ENCODE measurements at places on chromosomes 5 and 9.
A peak's percentile ranks its signal among the peaks of the same experiment; 100 is the strongest.

- peak; percentile 8 for DNase-seq
Measured at GRCh38 chr5:179355976-179356974, 11.0 kb upstream of the ADAMTS2 start.

DNA sequence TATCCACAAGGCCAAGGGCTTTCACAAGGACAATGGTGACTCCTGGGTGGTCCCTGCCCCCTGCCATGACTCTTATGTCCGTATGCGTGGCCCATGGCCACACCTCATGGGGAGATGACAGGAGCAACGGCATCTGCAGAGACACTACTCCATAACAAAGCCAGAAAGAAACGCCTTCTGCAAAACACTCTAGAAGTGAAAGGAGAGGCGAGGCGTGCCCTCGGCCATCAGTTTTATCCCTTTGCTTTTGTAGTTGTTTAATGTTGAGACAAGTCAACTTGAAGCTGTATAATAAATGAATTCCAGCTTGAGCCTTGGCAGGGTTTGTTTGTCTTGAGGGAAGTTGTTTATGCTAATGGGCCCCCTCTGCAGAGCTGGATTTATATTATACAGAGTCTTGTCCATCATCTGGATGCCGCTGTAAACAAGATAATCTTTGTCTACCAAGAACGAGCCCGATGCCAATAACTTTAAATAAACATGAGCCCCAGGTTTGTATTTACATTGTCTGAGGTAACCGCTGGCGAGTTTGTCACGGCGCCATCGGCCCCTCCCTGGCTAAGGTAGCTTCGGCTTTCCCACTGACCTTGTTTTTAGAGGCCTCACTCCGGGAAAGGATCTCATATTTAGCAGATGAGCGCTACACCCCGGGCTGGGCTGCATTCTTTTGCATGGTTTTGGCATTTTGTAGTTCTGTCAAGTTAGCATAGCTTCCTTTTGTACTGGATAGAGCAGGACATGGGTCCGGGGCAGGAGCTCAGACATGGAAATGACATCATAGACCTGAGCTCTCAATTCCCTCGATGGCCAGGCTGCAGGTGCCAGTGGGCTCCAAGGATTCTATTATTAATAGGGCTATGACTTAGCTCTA is 165.3 kb downstream of the ERCC6L2 start:
- no peak for DNase-seq

- DNase-seq, result no peak
Measured at GRCh38 chr5:59209758-59210359, 627.0 kb downstream of the RAB3C start.

- no peak for DNase-seq
Measured at GRCh38 chr5:1937590-1937989, 54.9 kb upstream of the IRX4 start.

All from gastrocnemius medialis (tissue), 4 donors.